Right kidney (tissue), 9 donors: ENCODE measurements at places on chromosomes 7 and 10.

DNA sequence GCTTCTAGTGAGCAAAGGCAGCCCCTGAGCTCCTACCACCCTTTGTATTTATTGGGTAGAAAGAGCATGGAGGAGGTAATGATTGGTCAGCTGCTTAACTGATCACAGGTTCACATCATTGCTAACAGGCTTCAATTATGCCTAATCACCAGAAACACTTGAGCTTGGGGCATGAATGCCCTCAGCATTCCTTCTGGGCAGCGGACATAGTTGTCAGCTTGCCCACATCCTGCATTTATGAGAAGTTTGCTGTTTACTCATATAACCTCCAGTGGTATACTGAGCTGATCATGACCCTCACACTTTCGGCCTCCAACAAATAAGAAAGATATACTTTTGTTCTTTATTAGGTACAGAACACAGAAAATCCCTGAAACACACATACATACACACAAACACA lies 140.3 kb upstream of the ODAD2 start:
- DNase-seq, result no peak

- DNase-seq, result no peak
These were observed 732.8 kb upstream of the IGFBP3 start for GRCh38 chr7:46653848-46654247.

- no peak for DNase-seq
These were observed 145.7 kb upstream of the FERD3L start for GRCh38 chr7:19290968-19291367.

- DNase-seq, result no peak
These were observed 25.9 kb upstream of the OCM start for GRCh38 chr7:5854738-5855137.

DNA sequence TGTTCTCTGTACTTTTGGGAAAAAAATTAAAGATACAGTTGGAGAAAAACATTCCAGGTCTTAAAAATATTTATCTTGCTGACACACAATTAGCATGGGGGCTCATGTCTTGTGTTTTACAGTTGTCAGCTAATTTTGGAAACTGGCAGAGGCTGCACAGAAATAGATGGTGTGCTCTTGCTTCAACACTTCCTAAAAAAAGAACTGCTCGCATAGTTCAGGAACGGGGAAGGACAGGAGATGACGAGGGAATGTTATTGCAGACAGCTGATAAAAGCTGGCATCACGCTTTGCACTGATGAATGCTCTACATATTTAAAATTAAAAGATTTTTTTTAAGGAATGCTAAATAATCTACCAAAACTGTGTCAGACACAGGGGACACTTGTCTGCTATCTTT lies 103.5 kb upstream of the CELF2 start:
- DNase-seq, result no peak

DNA sequence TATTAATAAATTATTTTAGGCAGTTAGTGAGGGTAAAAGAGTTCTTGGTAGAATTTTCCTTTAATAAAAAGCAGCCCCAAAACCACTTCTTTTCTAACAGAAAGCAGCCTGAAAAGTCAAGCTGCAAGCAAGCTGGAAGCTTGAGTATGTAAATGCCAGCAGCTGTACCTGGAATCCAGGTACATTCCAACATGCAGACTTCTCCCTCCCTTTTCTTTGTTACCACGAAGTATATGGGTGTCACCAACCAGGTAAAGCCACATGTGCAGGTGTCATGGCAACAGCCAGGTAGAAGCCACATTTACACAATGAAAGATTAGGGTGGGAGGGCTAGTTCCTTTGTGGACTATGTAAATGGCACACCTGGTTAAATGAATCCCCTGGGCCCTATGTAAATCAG lies 114.6 kb downstream of the EPC1 start:
- no peak for DNase-seq

DNA sequence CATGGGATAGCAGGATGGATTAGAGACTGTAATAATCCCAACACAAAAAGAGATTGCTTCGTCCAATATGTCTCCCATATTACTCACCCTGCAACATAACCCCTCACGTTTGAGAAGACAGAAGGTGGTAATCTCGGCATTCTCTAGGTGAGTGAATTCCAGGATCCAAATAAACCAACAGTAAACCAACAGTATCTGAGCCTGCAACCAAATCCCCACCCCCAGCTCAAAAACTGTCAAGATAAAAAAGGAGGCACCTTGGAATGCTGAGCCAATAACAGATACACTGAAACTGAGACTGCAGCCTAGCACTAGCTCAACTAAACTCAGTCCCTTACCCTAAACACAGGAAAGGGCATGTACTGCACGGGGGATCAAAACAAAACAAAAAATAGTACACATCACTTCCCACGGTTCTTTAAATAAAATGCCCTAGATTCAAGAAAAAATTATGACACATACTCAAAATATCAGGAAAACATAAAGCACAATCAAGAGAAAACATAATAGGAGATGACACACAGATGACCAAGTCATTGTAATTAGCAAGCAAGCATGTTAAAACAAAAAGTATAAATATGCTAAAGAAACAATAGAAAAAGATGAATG lies 28.0 kb downstream of the IPMK start:
- DNase-seq, result no peak

DNA sequence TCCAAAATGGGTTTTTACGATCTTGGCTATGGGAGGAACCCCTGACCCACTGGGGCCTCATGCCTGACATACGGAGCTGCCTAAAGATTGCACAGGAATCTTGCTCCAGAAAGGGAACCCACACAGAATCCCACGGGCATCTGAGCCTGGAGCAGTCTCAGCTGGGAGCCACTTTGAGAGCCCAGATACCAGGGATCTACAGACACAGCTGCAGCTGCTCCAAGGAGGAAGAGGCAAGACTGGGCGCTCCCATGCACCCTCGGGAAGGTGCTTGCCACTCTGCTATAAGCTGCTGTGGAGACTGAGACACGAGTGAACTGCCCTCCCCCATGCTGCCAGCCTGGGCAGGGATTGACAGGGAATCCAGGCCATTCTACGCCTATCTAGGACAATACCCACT lies 202.5 kb downstream of the REEP3 start:
- no peak for DNase-seq

DNA sequence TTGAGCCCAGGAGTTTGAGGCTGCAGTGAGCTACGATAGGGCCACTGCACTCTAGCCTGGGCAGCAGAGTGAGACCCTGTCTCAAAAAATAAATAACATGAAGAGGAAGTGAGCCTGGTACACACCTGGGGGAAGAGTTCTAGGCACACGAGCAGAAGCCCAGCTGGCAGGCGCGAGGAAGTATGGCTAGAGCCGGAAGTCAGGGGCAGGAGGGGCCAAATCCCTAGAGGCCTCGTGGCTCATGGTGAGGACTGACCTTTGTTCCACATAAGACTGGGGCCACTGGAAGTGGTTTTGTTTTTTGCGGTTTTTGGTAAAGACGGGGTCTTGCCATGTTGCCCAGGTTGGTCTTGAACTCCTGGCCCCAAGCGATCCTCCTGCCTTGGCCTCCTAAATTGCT lies 117.6 kb downstream of the HIP1 start:
- DNase-seq, result no peak

DNA sequence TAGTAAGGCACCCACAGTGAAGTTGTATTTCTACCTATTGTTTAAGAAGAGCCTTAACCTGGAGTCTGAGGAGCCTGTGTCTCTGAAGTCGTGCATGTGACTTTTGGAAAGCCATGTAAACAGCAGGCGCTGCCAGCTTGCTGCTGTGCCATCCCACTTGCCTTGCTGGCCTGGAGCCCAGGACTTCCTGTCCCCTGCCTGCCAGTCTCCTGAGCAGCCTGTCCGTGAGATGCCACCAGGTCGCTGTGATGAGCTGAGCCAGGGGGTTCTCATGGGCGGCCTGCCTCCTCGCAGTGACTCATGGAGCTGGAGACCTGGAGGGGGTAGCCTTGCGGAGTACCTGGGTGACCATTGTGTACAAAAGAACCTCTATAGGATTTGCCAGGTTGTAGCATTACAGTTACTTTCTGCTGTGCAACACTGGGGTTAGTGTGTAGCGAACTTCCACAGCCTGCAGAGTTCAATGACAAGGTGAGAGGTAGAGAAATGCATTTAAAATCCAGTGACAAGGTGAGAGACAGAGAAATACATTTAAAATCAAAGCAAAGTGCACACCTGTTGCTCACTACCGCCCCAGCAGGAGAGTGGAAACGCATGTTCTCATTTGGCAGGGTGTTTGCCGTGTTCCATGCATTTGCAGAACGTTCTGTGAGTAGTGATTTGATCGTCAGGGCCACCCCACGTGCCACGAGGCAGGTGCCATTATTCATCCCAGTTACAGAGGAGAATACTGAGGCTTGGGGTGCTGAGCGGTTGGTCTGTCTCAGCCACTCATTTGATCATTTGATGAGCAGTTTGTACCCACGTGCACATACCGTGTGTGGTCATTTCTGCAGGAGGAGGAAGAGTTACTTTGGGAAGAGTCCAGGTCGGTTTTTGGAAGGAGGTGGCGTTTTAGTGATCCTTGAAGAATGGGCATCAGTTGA lies 36.6 kb upstream of the BHLHA15 start:
- no peak for DNase-seq

- DNase-seq, result no peak
These were observed 37.2 kb downstream of the CLRN3 start for GRCh38 chr10:127855591-127855881.

GRCh38 chr7:98130959-98131358 lies 24.3 kb downstream of the LMTK2 start:
- DNase-seq, result no peak

GRCh38 chr7:19181634-19182033 lies 36.4 kb upstream of the FERD3L start:
- no peak for DNase-seq

DNA sequence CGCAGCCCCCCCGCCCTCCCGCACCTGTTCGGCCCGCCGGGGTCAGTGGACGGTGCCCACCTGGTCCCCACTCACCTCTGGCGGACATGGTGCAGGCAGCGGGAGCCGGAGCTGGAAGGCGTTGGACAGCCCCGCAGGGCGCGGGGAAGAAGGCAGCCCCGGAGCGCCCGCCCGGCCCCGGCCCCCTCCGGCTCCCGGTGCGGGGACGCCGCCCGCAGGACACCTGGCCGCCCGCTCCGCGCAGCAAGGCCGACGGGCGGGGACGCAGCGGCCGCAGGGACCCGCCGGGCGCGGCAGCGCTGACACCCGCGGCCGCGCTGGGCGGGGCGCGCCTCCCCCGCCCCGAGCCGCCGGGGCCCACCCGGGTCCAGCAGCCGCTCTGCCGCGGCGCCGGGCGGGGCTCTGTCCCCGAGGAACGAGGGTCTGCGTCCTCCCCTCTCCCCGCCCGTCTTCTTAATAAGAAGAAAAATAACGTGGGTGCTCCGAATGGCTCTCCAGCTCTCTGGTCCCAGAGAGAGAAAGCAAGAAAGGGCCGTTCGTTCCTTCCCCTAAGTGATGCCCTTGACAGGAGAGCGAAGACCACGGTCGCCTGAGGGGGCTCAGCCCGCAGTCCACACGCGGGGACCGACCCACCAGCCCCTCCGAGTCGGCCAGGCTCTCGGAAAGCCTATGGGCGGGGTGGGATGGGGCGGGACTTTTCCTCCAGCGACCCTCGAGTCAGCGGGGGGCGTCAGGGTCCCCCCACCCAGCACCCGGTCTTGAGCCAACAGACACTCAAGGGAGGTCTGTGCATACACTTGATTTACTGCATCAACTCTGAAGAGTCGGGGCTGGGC lies 53.4 kb upstream of the FHIP2A start:
- peak; percentile 67 for DNase-seq

DNA sequence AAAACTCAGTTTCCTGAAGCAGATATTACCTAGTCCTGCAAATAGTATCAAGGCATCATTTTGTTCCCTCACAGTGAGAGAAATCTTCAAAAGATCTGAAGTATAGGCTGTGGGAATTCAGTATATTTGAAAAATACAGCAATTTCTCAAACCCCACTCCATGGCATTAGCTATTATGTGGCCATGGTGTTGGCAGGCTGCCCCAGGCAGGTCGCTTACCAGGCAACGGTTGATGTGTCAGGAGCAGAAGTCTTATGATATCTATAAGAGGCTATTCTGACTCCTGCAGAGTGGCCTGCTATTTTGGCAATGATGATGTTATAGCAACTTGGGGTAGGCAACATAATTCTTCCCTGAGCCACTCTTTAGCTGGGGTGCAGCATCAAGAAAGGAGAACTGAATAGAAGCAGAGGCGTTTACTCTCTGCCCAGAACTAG lies 187.9 kb downstream of the PLXDC2 start:
- no peak for DNase-seq
